Testis (tissue), 5 donors: ENCODE measurements at places on chromosomes 4 and X.

GRCh38 chr4:44447563-44448504 is 775 bp downstream of the KCTD8 start:
- peak overlapping the region; percentile 91 for H3K27ac ChIP-seq
- H3K36me3 ChIP-seq, result no peaks in the 10 kb centered on the region
- no peaks in the 10 kb centered on the region for H3K4me1 ChIP-seq
- H3K4me3 ChIP-seq, result peak overlapping the region; percentile 67
- peak; percentile 73 for DNase-seq

DNA sequence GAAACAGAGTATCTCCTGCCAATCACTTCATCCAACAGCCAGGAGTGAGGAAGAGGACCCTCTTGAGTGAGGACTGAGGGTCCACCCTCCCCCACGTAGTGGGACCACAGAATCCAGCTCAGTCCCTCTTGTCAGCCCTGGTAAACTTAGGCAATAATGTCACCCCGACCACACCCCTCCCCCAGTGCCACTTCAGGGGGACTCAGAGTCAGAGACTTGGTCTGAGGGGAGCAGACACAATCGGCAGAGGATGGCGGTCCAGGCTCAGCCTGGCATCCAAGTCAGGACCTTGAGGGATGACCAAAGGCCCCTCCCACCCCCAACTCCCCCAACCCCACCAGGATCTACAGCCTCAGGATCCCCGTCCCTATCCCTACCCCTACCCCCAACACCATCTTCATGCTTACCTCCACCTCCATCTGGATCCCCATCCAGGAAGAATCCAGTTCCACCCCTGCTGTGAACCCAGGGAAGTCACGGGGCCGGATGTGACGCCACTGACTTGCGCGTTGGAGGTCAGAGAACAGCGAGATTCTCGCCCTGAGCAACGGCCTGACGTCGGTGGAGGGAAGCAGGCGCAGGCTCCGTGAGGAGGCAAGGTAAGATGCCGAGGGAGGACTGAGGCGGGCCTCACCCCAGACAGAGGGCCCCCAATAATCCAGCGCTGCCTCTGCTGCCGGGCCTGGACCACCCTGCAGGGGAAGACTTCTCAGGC is at the start of the genes CSAG1 and MAGEA12:
Gene CSAG1 (minus strand): TSS at position 461 of the 715 bp plus-strand sequence. CDS start 1,261 bp downstream, outside the sequence.
Gene MAGEA12 (plus strand): TSS at position 497 of the 715 bp plus-strand sequence. CDS start 2,405 bp downstream, outside the sequence.
- no peak within 1 kb of the TSS for H3K27ac ChIP-seq
- H3K4me3 ChIP-seq, result no peak within 1 kb of the TSS
- peak; percentile 57 for DNase-seq
- no peaks in the 10 kb centered on the region for H3K4me1 ChIP-seq
- H3K27me3 ChIP-seq, result no peaks in the 10 kb centered on the region
- no peaks in the 10 kb centered on the region for H3K36me3 ChIP-seq

GRCh38 chr4:114890773-114891172 is 222.6 kb downstream of the NDST4 start:
- no peaks in the 10 kb centered on the region for H3K4me1 ChIP-seq
- DNase-seq, result no peak
- H3K4me3 ChIP-seq, result no peak overlapping the region
- H3K27ac ChIP-seq, result no peak overlapping the region
- H3K27me3 ChIP-seq, result no peaks in the 10 kb centered on the region
- no peaks in the 10 kb centered on the region for H3K36me3 ChIP-seq

GRCh38 chr4:16123356-16124084 is 39.7 kb upstream of the PROM1 start:
- H3K27ac ChIP-seq, result no peak overlapping the region
- H3K4me3 ChIP-seq, result no peak overlapping the region
- no peaks in the 10 kb centered on the region for H3K36me3 ChIP-seq
- H3K27me3 ChIP-seq, result no peaks in the 10 kb centered on the region

DNA sequence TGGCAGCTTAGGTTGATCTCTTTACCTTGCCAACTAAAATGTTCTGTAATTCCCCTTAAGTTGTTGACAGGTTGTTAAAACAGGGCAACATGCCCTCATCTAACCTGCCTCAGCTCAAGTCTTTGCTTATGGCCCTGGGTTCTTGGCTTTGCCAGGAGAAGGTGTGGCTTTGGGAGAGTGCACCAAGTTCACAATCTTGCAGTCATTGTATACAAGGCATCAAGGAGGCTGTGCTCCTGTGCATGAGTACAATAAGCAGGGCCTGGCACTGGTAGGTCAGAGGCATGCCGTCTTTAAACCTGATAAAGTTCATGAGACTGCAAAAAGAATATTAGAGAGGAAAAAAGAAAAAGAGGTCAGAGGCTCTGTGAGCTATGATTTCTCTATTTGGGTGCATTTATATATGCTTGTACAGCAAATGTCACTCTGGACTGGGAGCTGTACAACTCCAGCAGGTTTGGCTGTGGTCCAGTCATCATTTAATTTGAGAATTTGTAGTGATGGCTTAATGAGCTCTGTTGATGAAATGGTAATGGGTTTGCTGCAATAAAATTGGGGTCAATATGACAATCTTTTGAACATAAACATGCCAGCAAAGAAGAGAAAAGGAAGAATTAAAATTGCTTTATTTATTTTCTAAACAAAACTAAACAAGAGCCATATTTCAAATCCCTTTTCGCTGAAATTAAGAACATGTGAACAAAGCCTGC is 30.3 kb downstream of the AREG start:
- DNase-seq, result no peak
- H3K36me3 ChIP-seq, result no peaks in the 10 kb centered on the region
- no peak overlapping the region for H3K4me3 ChIP-seq
- H3K4me1 ChIP-seq, result no peaks in the 10 kb centered on the region
- no peak overlapping the region for H3K27ac ChIP-seq
- H3K27me3 ChIP-seq, result no peaks in the 10 kb centered on the region

- H3K4me1 ChIP-seq, result no peaks in the 10 kb centered on the region
- no peak overlapping the region for H3K27ac ChIP-seq
- H3K4me3 ChIP-seq, result no peak overlapping the region
- no peaks in the 10 kb centered on the region for H3K27me3 ChIP-seq
- H3K36me3 ChIP-seq, result no peaks in the 10 kb centered on the region
These were observed 26.5 kb upstream of the FUNDC1 start for GRCh38 chrX:44569122-44569521.

- no peak overlapping the region for H3K4me3 ChIP-seq
- no peaks in the 10 kb centered on the region for H3K27me3 ChIP-seq
- no peak overlapping the region for H3K27ac ChIP-seq
- H3K4me1 ChIP-seq, result no peaks in the 10 kb centered on the region
These were observed 47.5 kb downstream of the ZGRF1 start for GRCh38 chr4:112589206-112589605.

DNA sequence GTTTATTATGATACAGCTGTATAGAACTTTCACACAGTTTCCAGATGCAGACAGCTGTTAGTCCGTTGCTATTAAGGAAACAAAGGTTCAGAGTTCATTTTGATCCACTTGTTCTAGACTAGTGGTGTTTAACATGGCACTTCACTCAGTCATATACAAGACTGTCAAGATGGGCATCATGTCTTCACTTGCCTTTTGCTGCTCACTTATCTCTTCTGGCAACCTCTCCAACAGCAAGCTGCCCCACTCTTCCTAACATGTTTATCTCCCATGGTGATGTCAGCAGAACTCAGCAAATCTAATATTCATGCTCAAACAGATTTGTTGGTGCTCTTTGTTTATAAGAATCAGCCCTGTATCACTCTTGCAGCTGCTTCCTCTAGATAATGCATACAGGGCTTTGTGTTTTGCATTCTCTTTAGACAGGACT is 236.2 kb upstream of the HAND2 start:
- H3K36me3 ChIP-seq, result no peaks in the 10 kb centered on the region
- no peaks in the 10 kb centered on the region for H3K27me3 ChIP-seq
- no peak for DNase-seq
- no peak overlapping the region for H3K27ac ChIP-seq

GRCh38 chr4:77872723-77873445 is 10.3 kb downstream of the MRPL1 start:
- no peak for DNase-seq
- H3K27ac ChIP-seq, result no peak overlapping the region
- H3K36me3 ChIP-seq, result no peaks in the 10 kb centered on the region
- H3K4me1 ChIP-seq, result no peaks in the 10 kb centered on the region
- H3K27me3 ChIP-seq, result no peaks in the 10 kb centered on the region
- H3K4me3 ChIP-seq, result no peak overlapping the region

- no peak overlapping the region for H3K4me3 ChIP-seq
- no peak overlapping the region for H3K27ac ChIP-seq
- no peaks in the 10 kb centered on the region for H3K27me3 ChIP-seq
- no peak for DNase-seq
- H3K36me3 ChIP-seq, result no peaks in the 10 kb centered on the region
These were observed 20.3 kb downstream of the UNC5C start for GRCh38 chr4:95528388-95528948.

GRCh38 chr4:174420316-174420715 is 102.0 kb downstream of the HPGD start:
- DNase-seq, result no peak
- no peaks in the 10 kb centered on the region for H3K27me3 ChIP-seq
- no peak overlapping the region for H3K4me3 ChIP-seq
- no peak overlapping the region for H3K27ac ChIP-seq
- H3K4me1 ChIP-seq, result no peaks in the 10 kb centered on the region

DNA sequence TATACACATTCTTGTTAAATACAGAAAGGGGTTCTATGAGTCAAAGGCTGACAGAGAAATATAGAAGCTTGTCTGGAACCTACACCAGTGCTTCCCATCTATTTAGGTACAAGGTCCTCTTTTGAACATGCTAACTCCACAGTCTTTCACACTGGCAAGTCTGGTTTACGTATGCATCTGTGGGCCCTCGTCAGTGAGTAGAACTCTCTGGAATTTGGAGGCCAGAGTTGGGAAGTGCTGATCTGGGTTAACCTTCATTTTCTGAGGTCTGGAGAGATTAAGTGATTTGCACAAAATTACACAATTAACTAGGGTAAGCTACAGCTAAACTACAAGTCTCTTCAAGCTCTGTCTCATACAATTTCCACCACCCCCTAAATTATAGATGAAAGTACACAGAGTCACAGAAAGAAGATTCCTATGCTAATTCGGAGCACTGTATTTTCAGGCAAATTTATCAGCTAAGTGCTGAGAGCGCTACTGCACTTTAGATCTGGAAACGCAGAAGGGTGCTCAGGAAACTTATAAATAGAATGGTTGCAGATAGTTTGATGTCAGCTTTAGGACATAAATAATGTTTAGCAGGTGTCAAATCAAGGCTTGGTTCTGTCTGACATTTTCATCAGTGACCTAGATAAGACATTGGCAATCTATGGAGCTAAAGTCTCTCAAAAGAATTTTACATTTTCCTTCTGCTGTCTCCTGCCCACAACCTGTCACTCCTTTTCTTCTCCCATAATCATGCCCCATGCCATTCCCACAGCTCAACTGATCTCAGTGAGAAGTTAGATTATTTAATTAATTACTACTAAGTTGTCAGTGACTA is 43.0 kb upstream of the PDLIM5 start:
- no peak overlapping the region for H3K27ac ChIP-seq
- peaks cover 19% of the 10 kb centered on the region for H3K4me1 ChIP-seq
- H3K27me3 ChIP-seq, result no peaks in the 10 kb centered on the region
- no peak overlapping the region for H3K4me3 ChIP-seq
- H3K36me3 ChIP-seq, result no peaks in the 10 kb centered on the region
- DNase-seq, result no peak

DNA sequence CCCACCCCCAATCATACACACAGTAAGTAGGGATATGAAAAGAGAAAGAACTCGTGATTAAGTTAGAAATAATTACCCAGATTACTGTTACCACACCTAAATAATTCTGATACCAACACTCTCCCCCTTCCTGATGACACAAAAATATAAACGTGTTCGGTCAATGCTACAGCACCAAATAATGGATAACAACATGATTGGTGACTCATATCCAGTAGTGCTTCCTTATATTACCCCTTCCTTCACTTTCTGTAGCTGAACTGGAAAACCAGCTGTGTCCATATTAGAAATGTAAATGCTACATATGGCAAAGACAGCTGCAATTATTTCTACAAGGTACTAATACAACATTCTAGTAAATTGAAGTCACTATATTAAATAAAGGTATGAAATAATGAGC is 20.8 kb downstream of the EIF4E start:
- no peaks in the 10 kb centered on the region for H3K27me3 ChIP-seq
- H3K27ac ChIP-seq, result no peak overlapping the region
- no peak overlapping the region for H3K4me3 ChIP-seq
- no peak for DNase-seq

DNA sequence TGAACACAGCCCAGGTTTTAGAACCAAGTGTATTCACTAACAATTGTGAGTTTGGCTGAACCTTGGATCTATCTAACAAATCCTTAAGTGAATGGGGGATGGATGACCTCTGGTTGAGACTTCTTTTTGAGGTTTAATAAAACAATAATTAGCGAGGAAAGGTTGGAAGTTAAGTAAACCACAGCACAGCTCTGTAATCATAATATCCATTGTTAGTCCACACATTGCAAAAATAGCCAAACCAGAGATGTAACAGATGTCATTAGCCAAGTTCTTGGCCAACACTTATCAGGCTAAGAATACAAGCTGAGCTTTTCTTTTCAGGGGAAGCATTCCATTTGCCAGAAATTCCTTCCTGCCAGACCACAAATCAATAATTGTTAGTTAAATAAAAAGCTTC is 59.1 kb downstream of the FREM3 start:
- H3K36me3 ChIP-seq, result no peaks in the 10 kb centered on the region
- H3K27ac ChIP-seq, result no peak overlapping the region
- no peak for DNase-seq
- no peaks in the 10 kb centered on the region for H3K27me3 ChIP-seq
- no peaks in the 10 kb centered on the region for H3K4me1 ChIP-seq

DNA sequence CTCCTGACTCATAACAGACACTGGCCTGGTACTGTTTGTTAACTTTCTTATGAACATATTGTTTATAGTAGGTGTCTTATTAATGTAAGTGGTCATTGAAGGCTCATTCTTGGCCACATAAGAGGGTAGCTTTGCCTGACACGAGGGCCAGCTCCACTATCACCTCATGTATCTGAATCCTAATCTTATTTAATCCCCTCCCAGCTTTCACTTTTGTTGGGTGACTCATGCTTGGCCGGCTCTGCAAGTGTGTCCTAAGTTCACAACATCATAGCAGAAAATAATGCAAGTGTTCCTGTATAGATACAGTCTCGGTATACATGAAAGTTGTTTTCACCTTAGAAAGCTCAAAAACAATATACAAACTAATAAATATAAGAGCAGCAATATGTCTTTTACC is 283.8 kb downstream of the IQCM start:
- no peaks in the 10 kb centered on the region for H3K27me3 ChIP-seq
- no peak overlapping the region for H3K4me3 ChIP-seq
- H3K36me3 ChIP-seq, result no peaks in the 10 kb centered on the region
- DNase-seq, result no peak
- H3K4me1 ChIP-seq, result no peaks in the 10 kb centered on the region
- H3K27ac ChIP-seq, result no peak overlapping the region

DNA sequence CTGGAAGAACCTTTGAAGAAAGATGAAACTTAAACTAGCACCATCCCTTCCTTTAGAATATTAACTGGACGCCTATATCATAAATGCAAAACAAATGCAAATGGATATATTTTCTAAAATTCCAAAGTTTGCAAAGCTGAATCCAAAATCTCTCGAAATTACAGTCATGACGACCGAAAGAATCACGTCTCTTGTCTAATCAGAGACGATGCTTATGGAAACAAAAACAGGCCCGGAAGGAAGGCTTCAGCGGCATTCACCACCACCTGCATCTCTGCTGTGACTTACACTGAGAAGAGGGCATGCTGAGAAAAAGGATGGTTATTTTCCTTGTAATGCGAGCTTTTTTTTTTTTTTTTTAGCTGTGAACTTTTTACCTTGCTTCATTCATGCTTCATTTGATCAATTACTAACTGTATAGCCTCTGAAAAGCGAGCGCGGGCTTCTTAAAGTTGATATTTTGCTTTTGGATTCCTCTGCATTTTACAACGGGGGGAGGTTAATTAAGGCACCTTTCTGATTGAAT is 209.3 kb downstream of the SOWAHB start:
- H3K4me1 ChIP-seq, result no peaks in the 10 kb centered on the region
- H3K4me3 ChIP-seq, result peak overlapping the region; percentile 47
- H3K27me3 ChIP-seq, result no peaks in the 10 kb centered on the region
- DNase-seq, result no peak
- H3K27ac ChIP-seq, result no peak overlapping the region
